ENCODE measurements at places on chromosomes 1 and 21. TPM values are rescaled to one million over a fixed set of nuclear protein-coding genes. Genes with fewer than 3 reads are reported as not detected.

Gene FNDC10
- 2.0 TPM for total RNA-seq

Gene LCE1E
- total RNA-seq = not detected

Gene FMO4
- 3.8 TPM for total RNA-seq

Gene FCER1G
- total RNA-seq = 21.5 TPM

Gene RIIAD1
- total RNA-seq = 8.3 TPM

Gene ACOT7
- 8.5 TPM for total RNA-seq

Gene DNAJC8
- 54.9 TPM for total RNA-seq

Gene DIO1
- not detected for total RNA-seq

Gene NBPF12
- 2.9 TPM for total RNA-seq

Gene INKA2
- 28.4 TPM for total RNA-seq

Gene KCNA3
- total RNA-seq = 0.24 TPM

Gene TRIM67
- 0.05 TPM for total RNA-seq

Gene TEX38
- not detected for total RNA-seq

Gene MX2
- total RNA-seq = 4.2 TPM

Gene SPATA45
- not detected for total RNA-seq

Gene S100A3
- 0.70 TPM for total RNA-seq

Gene SLC50A1
- 7.1 TPM for total RNA-seq

Gene TLCD4
- 47.7 TPM for total RNA-seq

Gene GBP6
- 0.13 TPM for total RNA-seq

Measured in Right ventricle myocardium superior (tissue), 1 donor.